ENCODE measurements at places on chromosomes 11 and 22.

DNA sequence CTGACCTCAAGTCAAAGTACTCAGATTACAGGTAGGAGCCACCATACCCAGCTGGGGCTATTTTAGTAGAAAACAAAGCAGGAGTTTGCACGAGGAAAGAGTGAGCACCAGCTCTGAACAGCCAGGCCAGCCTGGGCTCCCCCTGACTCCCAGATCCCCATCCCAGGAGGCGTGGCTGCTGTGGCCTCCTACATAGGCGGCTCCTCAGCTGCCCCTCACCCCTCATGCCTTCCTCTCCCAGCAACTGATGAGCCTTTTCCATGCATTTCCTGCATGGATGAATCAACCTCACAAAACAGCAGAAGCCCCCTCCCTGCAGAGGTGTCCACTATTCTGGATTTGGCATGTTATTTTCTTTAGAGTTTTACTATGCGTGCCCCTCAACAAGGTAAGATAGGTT lies 10.5 kb upstream of the FLRT1 start:
- no peak for DNase-seq

- DNase-seq = no peak
Measured at GRCh38 chr11:70025308-70025707, 52.8 kb upstream of the ANO1 start.

GRCh38 chr22:49097171-49097925 lies 730.3 kb downstream of the BRD1 start:
- no peak for DNase-seq

DNA sequence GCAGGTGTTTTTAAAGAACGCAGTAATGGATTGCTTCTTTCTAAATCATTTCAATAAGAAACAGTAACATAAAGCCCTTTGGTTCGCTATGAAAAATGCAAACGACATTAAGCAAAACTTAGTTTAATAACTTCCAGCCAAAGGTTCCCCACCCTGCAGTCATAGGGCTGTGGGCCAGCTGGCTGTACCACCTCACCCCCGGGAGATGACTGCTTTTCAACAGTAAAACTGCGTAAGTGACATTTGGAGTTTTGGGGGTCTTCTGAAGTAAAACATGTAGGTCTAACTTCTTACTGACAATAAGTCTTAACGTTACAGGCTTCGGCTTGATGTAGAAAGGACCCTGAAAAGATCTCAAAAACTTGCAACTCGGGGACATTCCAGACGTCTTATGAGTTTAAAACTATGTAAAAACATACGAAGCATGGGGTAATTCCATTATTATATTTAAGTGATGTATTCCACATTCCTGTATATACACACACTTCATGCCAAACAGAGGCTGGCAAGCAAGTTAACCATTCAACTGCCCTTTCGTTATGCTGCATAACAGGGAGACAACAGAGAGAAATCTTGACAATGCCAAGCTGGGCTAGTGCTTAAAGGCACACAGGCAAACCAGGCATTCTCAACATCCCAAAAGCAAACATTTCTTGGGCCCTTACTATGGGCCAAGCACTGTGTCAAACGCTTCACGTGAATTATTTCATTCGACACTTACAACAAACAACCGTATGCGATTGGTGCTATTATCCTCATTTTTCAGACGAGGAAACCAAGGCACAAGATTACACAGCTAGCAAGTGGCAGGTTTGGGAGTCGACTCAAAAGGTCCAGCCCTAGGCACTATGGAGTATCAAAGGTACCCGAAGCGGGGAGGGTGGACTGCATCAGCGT lies 1.2 kb downstream of the MRTFA start:
- DNase-seq = no peak

DNA sequence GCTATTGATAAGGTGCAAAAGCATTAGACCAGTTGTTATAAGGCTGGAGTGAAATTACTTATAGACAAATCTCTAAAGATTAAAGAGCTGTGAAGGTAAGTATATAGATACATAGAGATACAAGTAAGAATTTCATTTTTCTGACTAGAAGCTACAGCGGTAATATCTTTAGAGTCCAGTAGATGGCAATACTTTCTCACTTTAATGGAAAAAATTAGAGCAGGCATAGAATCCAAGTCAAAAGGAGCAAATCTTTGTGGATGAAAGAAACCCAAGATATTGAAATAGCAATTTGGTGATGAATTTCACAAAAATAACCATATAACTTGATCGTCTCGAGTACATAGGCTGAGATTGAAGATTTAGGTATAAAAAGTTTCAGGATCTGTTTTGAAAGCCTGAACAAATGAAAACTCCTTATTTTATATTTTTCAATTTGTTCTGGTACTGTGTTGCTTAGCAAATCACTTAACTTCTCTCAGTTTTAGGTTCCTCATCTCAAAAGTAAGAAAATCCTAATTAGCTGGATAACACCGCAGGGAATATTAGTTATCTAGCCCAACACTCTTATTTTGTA lies 81.9 kb downstream of the UVRAG start:
- no peak for DNase-seq
